ENCODE measurements at places on chromosomes 16 and 17.

DNA sequence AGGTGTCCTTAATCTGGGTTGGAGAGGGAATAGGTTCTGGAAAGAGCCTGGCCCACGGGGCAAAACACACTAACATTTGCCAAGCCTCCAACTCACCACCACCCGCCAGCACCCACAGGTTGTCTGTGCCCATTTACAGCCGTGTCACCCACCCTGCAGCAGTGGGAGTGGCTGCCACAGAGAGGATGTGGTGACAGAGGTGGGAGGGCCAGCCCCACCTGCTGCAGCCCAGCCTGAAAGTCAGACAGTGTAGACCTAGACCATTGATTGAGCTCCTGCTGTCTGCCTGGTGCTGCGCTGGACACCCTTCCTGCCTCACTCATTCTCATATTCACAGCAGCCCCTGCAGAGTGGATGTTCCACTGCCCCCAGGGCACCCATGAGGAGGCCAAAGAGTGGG, 44.7 kb downstream of the IL21R start:
- DNase-seq: peak; percentile 80

- DNase-seq: no peak
Observed at GRCh38 chr17:30961209-30962188, 9.3 kb upstream of the RNF135 start.

- no peak for DNase-seq
Observed at GRCh38 chr17:75181110-75181509, 1.6 kb downstream of the SUMO2 start.

GRCh38 chr17:7982173-7982572, 20.2 kb upstream of the GUCY2D start:
- DNase-seq: no peak

DNA sequence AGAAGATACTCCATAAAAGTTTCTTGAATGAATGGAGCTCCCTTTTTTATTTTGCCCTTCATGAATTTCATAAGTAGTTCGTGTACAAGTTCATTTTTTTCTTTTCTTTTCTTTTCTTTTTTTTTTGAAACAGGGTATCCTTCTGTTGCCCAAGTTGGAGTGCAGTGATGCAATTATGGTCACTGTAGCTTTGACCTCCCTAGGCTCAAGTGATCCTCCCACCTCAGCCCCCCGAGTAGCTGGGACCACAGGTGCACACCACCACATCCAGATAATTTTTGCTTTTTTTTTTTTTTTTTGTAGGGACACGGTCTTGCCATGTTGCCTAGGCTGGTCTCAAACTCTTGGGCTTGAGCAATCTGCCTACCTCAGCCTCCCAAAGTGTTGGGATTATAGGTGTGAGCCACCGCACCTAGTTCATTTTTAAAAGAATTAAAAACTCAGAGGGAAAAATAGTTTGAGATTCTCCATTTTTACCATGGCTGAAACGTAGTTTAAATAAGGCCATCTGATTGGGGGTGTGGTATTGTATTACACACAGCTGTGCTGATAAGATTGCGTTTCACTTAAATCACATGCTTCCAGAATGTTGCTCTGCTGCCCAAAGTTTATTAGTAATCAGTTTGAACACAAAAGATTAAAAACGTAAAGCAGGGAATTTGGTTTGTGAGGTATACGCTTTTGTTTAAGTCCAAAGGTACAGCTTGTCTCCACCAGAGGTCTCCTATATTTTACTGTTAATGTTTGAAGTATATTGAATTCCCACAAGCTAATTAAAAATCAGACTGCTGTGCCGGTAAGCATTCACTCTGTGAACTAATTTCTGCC, 154.1 kb downstream of the SOCS1 start:
- DNase-seq: no peak

DNA sequence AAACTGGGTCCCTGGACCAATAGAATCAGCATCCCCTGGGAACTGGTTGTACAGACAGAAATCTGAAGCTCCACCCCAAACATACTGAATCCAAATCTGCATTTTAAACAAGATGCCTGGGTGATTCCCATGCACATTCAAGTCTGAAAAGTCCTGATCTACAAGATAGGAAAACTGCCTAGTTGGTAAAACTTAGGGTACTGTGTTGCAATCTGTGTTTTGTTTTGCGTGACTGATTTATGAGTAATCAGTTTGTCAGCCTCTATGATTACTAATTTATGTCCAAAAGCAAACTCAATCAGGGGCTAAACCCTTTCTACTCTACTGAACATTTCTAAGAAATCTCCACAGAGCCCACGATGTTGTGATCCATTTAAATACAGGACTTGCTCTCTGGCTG, 103.8 kb downstream of the YPEL2 start:
- no peak for DNase-seq

DNA sequence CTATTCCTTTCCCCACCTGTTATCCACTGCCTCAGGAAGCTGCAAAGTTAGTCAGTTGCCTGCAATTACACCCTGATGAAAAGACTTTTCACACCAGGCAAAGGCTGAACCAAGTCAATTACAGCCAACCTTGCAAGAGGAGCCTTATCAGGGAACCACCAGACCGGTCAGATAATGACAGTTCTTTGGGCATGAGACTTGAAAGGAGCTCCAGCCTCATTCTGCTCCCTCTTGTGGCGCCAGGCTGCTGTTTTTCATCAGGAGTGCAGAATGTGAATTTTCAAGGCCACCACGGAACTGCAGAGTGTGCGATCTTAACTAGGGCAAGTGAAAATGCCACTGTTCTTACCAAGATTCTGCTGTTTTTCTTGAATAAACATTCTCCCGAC, 22.5 kb downstream of the DNAI2 start:
- DNase-seq: peak; percentile 26

- DNase-seq: no peak
Observed at GRCh38 chr16:87384162-87384874, 742 bp upstream of the FBXO31 start.

DNA sequence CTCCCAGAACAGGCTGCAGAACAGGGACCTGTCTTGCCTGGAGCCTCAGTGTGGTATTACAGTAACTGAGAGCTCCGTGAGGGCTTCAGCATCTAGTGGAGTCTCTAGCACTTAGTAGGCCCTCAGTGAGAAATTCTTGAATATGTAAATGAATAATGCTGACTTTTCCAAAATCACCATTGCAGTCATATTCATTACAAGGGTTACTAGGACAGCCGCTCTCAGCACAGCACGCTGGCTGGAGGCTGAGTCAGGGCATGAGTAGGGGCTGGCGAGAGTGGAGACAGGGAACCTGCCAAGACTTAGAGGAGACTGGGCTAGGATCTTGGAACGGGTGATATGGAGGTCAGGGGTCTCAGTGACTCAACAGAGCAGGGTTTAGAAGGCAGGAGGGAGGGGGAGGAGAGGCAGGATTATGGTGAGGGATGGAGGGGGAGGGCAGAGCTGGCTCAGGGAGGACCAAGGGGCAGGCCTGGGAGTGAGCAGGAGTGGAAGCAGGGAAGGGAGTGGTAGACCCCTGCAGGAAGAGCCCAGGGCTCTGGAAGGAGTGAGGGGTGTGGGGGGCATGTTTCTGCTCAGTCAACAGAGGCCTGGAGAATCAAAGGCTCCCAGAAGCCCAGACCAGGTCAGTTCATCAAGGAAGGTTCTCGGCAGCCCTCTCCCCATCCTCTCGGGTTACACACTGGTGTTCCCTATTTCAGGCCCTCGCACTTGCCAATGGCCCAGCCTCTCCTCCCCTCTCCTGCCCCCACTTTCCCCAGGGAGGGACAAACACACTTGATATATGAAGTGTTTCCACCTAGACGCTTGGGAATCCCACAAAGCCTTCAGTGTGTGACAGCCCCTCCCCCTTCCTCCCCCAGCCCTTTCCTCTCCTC, 42.3 kb downstream of the FZD2 start:
- DNase-seq: no peak

DNA sequence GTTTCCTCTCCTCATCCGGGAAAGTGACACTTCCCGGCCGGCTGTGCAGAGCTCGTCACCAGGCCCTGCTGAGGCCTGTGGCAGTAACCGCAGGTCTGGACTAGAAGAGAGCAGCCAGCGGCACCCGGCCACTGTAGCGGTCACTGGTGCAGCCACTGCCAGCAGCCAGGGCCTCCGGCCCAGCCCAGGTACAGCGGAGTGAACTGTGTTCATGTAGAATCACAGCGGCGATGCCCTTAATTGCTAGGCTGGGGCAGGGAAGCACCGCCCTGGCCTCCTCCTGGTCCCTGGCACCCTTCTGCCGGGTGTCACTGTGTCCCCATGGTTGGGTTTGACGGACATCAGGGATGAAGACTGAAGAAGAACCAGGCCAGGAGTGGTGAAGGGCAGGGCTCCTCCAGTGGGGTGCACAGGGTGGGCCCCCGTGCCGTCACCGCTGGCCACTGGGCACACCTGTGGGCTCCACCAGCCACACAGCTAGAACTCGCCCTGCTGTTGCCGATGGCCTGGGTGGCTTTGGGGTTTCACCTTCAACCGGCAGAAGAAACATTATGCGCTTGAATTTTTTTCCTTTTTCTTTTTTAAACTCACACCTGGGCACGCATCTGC, 165.2 kb upstream of the CHMP6 start:
- no peak for DNase-seq

DNA sequence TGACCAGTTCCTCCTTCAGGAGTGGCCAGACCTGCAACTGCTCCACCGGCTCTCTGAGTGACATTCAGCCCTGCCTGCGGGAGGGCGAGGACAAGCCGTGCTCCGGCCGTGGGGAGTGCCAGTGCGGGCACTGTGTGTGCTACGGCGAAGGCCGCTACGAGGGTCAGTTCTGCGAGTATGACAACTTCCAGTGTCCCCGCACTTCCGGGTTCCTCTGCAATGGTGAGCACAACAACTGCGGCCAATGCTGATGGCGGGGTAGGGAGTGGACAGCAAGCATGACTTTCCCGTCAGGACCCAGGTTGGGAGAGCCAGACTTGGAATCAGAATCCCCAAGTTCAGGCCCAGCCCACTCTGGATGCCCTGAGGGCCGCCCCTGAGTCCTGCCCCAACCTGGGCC, 12.2 kb downstream of the ITGB4 start:
- DNase-seq: no peak

DNA sequence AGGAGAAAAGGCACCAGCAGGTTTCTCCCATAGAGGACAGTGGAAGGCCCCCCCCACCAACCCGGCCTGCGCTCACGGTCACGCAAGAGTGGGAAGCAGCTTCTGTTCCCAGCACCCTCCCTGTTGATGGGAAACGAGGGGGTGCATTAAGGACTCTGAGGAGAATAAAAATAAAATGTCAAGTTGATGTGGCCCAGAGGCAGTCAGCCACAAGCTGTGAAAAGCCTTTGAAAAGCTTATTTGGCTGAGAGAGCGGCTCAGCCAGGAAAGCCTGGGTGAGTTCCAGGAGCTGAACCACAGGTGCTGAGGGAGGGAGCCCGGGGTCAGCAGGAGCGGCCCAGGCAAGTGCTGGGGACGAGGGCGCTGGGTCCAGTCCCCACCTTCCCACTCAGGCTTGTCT, 26.9 kb upstream of the SPATA32 start:
- no peak for DNase-seq

DNA sequence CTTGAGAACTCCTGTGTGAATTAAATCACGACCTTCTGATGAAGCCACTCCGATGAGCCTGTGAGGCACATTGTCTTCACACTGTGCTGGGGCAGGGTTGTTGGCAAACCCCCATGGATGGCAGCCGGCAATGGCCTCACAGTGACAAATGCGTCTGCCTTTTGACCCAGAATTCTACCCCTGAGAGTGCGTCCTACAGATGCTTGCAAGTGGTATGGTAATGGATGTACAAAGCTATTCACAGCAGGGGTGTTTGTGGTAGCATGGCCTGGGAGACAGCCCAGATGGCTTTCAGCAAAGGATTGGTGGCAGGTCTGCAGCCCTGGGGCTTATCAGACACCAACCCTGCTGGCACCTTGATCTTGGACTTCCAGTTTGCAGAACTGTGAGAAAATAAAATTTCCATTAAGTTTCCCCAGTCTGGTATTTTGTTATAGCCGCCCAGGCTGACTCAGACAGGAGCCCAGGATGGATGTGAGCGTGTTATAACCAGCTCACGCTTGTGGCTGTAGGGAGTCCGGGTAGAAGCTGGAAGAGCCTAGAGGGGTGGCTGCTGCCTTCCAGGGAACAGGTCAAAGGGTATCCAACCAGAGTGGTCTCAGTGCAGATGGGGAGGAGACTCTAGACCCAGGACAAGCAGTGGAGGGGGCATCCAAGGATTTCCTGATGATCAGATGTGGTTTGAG, 10.1 kb downstream of the AFMID start:
- DNase-seq: no peak

DNA sequence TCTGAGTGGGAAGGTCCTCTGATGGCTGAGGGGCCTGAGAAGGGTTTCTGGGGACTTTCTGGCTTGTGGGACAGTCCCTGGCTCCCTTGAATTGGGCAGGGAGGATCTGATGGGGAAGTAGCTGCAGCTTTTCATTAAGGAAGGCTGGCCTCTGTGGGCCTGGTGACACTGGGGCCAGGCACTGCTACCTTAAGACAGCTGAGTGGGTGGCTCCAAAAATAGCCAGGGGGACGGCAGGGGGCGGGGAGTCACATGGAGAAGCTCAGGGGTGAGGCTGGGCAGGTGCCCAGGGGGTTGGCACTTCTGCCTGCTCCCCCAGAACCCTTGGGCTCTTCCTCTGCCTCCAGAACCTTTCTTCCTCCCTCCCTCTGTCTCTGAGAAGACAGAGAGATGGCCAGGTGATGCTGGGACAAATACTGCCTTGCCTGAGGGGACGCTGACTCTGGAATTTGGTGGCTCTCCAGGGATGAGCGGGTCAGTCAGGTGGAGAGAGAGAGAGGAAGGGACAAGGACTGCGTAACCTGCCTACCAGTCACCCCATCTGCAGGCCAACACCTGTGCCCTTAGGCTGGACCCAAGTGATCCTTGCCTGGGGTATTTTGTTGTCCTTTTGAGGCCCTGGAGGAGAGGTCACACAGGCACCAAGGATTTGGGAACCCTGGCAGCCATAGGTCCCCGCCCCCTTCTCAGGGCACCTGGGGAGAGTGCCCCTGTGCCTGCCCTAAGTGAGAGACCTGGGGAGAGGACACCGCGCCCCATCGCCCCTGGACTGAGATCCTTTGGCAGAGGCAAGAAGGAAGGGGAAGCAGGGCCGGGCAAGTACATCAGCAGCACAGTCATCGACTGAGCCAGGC, 1.7 kb upstream of the SGCA start:
- DNase-seq: no peak

GRCh38 chr17:59521465-59522126, 43.8 kb upstream of the DHX40 start:
- DNase-seq: peak; percentile 14

DNA sequence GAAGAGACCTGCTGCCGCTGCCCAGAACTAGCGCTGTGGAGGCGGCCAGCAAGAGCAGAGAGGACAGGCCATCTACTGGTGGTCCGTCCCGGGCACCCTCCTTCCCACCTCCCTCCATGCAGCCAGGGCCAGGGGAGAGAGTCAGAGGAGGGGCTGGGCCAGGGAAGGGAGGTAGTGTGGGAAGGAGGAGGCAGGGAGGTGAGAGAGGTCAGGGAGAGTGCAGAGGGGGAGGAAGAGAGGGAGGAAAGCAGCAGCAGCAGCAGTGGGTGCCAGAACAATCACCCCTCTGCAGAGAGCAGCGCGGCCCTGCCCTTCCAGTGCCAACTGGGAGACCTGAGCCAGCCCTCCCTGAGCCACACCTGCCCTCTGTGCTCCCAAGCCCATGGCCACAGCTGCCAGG, 6.6 kb downstream of the C16orf95 start:
- DNase-seq: no peak
